Left ventricle myocardium inferior (tissue), 1 donor: ENCODE measurements at places on chromosomes 4 and X. TPM values are rescaled to one million over a fixed set of nuclear protein-coding genes. Genes with fewer than 3 reads are reported as not detected.

DNA sequence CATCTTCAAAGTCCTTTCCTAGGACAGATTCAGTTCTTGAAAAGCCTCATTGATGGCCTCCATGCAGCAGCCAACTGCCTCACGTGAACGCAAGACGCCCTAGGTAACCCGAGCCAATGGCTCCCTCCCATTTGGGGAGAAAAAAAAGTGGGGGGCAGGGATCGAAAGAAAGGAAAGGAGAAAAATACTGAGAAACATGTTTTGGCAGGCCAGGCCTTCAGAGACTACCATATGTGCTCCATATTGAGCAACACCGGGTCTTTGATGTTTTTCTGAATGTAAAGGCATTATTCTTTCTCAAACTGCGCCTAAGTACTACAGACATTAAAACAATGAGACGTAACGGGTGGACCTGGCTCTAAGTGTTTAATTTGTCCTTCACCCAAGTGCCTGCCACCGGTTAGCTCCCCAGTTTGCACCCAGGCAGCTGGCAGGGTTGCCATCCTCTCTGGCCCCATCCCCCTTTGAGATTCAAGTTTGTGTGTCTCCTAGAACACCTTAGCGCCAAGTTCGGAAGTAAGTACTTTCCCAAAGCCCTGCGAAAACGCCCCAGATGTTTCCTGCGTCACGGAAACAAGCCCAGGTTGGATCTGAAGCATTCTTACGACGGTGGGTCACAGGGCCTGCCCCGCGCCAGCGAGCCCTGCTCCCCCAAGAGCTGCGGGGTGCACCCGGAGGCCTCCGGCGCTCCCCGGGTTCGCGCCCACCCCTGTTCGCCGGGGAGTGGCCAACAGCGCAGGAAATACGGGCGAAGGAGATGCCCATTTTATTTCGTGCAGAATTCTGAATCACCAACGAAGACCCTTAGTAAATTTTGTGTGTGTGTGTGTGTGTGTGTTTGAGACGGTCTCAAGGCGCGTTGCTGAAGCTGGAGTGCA is 30.1 kb downstream of the HAND2 start:
- peaks cover 9% of the 10 kb centered on the region for H3K4me1 ChIP-seq
- no peak overlapping the region for H3K4me3 ChIP-seq
- H3K36me3 ChIP-seq = no peaks in the 10 kb centered on the region
- no peak for DNase-seq
- H3K27ac ChIP-seq = no peak overlapping the region

GRCh38 chr4:21512353-21512752 is 436.2 kb downstream of the KCNIP4 start:
- H3K27me3 ChIP-seq = no peaks in the 10 kb centered on the region
- H3K4me3 ChIP-seq = no peak overlapping the region
- no peak overlapping the region for H3K27ac ChIP-seq
- DNase-seq = no peak
- H3K36me3 ChIP-seq = no peaks in the 10 kb centered on the region
- H3K4me1 ChIP-seq = no peaks in the 10 kb centered on the region

NLRP2B gene
- not detected for total RNA-seq

- no peak overlapping the region for H3K4me3 ChIP-seq
- no peaks in the 10 kb centered on the region for H3K27me3 ChIP-seq
- peak; percentile 41 for DNase-seq
- no peaks in the 10 kb centered on the region for H3K4me1 ChIP-seq
Measured at GRCh38 chrX:119427024-119427794, 28.1 kb downstream of the SLC25A43 start.

NPNT gene
- 2.9 TPM for total RNA-seq

TSC22D3 gene
- total RNA-seq = 58.9 TPM

- peaks cover 35% of the 10 kb centered on the region for H3K36me3 ChIP-seq
- no peaks in the 10 kb centered on the region for H3K4me1 ChIP-seq
- DNase-seq = no peak
- H3K27ac ChIP-seq = no peak overlapping the region
- no peaks in the 10 kb centered on the region for H3K27me3 ChIP-seq
Measured at GRCh38 chr4:3416270-3416669, 25.5 kb upstream of the HGFAC start.

- DNase-seq = no peak
- H3K27me3 ChIP-seq = no peaks in the 10 kb centered on the region
- H3K4me3 ChIP-seq = no peak overlapping the region
- H3K36me3 ChIP-seq = no peaks in the 10 kb centered on the region
Measured at GRCh38 chr4:15749001-15749400, 29.1 kb upstream of the CD38 start.

DNA sequence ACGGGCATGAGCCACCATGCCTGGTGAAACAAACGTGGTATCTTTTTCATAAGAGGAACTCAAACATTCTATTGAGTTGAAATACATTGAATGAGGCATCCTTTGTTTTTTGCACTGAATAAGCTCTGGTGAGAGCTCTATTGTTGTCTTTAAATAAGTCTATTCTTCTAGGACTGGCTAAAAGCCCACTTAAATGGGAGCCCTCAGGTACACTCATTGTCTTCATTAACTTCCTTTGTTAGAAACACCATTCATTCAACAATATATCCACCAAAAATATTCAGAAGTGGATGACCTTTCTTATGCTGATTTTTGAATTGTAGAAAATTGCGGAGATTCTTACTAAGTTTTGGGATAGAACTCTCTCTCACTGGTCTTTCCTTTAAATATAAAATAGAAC is 568.0 kb downstream of the IL1RAPL1 start:
- H3K27me3 ChIP-seq = no peaks in the 10 kb centered on the region
- no peaks in the 10 kb centered on the region for H3K4me1 ChIP-seq
- no peak for DNase-seq
- H3K36me3 ChIP-seq = no peaks in the 10 kb centered on the region
- no peak overlapping the region for H3K4me3 ChIP-seq

GRCh38 chrX:110252711-110253110 is 65.2 kb downstream of the AMMECR1 start:
- no peaks in the 10 kb centered on the region for H3K27me3 ChIP-seq
- no peak for DNase-seq

GAB3 gene
- total RNA-seq = 14.8 TPM

BMP3 gene
- total RNA-seq = not detected

PPAT gene
- 3.4 TPM for total RNA-seq

- no peak overlapping the region for H3K4me3 ChIP-seq
- no peaks in the 10 kb centered on the region for H3K4me1 ChIP-seq
- H3K27me3 ChIP-seq = no peaks in the 10 kb centered on the region
- H3K27ac ChIP-seq = no peak overlapping the region
- H3K36me3 ChIP-seq = no peaks in the 10 kb centered on the region
Measured at GRCh38 chrX:49960061-49960460, 37.7 kb downstream of the CLCN5 start.

GRCh38 chrX:131741103-131741581 is 197.3 kb downstream of the OR13H1 start:
- H3K36me3 ChIP-seq = no peaks in the 10 kb centered on the region
- H3K4me1 ChIP-seq = no peaks in the 10 kb centered on the region
- DNase-seq = no peak
- H3K4me3 ChIP-seq = no peak overlapping the region

- H3K4me3 ChIP-seq = no peak overlapping the region
- no peaks in the 10 kb centered on the region for H3K36me3 ChIP-seq
- no peaks in the 10 kb centered on the region for H3K4me1 ChIP-seq
- H3K27me3 ChIP-seq = no peaks in the 10 kb centered on the region
Measured at GRCh38 chrX:36804066-36804465, 204.1 kb upstream of the FAM47C start.

- DNase-seq = no peak
- no peak overlapping the region for H3K4me3 ChIP-seq
- H3K4me1 ChIP-seq = peaks cover 53% of the 10 kb centered on the region
- no peaks in the 10 kb centered on the region for H3K27me3 ChIP-seq
- peak overlapping the region; percentile 33 for H3K27ac ChIP-seq
- no peaks in the 10 kb centered on the region for H3K36me3 ChIP-seq
Measured at GRCh38 chrX:21725496-21725895, 32.4 kb downstream of the SMPX start.
